Vagina (tissue), 2 donors: ENCODE measurements at places on chromosomes 2 and 18.

GRCh38 chr2:222203041-222203440 lies 95.8 kb downstream of the PAX3 start:
- no peak for DNase-seq

DNA sequence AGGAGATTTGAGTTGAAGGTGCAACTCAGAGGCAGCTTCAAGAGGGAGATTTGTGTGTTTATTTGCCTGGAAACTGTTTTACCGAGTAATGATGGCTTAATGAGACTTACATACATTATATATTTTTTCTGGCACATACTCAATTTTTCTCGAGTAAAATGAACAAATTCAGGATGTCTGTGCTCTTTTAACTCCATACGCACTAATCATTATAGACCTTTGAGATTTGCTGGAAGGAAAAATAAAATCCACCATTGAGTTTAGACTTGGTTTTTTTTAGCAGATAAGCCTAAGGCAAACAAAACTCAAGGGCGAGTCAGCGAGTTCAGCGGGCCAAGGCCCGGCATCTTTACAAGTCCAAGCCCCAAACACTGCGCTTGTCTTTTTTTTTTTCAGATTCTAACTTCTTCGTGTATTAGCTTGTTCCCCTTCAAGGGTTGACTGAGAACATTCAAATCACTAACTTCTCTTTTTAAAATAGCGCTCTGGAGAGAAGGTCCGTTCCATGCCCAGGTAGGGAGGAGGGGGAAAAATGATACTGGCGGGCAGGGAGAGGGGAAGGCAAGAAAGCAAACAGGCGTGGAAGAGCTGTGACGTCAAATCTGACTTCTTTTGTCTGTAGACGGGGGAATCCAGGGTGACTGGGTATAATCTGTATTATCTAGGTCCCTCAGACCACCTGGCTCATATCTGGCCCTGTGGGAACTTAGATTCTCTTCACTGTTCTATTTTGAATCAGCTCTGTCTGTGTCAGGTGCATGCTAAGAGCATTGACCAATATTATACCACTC lies 72.7 kb upstream of the MAP3K20 start:
- DNase-seq, result no peak

GRCh38 chr2:204335451-204336058 lies 209.7 kb upstream of the PARD3B start:
- DNase-seq, result no peak

DNA sequence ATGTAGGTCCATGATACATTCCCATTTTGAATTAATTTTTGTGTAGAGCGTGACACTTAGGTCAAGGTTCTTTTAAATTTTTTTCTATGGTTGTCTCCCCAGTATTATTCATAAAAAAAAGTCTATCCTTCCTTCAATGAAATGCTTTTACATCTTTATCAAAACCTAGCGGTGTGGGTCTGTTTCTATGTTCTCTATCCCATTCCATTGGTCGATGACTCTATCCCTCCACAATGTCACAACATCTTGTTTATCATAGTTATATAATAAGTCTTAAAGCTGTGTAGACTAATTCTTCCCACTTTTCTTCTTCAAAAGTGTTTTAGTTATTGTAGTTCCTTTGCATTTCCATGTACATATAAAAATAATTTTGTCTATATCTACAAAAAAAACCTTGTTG lies 47.2 kb upstream of the GPR17 start:
- no peak for DNase-seq

GRCh38 chr2:158650646-158651357 lies 144.3 kb upstream of the DAPL1 start:
- DNase-seq, result no peak

GRCh38 chr2:216257089-216257488 lies 115.2 kb downstream of the MARCHF4 start:
- no peak for DNase-seq
